Activated naive CD4-positive, alpha-beta T cell treated with Interleukin-2 at 50 U/mL for 16 hours (primary cell): ENCODE measurements at places on chromosomes 7 and 10.

DNA sequence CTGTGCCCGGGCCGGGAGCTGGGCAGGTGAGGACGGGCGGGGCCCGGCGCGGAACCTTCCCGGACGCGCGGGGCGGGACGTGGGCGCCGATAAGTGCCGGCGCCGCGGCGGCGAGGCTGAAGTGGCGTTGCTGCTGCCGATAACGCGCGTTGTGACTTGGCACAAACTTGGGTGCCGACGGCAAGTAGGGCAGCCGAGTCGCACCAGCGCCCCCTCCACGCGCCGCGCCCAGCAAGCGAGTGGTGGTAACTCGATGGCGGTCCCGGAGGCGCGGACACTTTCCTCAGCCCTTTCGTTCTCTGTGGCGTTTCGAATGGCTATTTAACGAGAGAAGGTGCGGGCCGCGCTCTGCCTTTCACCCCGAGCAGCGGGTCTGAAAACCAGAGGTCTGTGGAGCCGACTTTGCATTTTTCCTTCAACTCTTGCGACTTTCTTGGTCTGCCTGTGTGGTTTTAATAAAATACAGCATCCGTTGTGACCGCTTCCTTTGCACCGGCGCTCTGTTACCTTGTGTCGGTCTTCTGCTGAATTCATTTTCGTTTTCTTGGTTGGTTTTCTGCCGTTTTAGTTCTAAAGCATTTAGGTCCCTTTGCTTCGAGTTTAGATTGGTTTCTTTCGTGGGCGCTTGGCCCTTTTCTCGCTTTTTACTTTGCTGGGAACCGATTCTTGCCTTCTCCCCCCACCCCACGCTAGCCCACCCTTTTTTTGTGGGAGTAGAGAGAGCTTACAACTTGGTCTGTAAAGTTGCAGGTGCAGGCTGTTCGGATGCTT lies 701 bp downstream of the STK17A start:
- peak; percentile 68 for DNase-seq

GRCh38 chr7:13420726-13421125 lies 568.7 kb downstream of the ETV1 start:
- no peak for DNase-seq

DNA sequence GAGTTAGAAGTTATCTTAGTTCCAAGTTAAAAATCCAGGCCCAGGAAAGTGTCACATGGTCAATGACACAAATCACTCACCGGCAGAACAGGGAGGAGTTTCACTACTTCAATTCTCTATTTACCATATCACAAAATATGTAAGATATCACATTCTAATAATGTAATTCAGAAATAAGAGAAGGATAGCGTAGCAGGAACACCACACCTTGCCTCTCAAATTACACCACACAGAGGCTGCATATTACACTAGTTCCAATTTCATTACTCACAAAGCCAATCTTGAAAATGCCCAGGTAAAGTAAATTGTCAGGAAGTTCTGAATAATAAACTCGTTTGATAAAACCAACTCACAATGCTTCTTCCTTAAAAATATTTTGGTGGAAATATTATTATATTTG lies 169.2 kb downstream of the CTTNBP2 start:
- no peak for DNase-seq

- DNase-seq = peak; percentile 83
Observed at GRCh38 chr10:103696411-103697145, 158.8 kb downstream of the SH3PXD2A start.

GRCh38 chr10:50396491-50397311 lies 145.4 kb upstream of the ASAH2 start:
- DNase-seq = peak; percentile 30
